Stimulated activated CD4-positive, alpha-beta T cell treated with anti-CD3 and anti-CD28 coated beads, Interleukin-2, amount 100 ng/mL, for 24 hours (primary cell): ENCODE measurements at places on chromosomes 7 and 10.
A peak's percentile ranks its signal among the peaks of the same experiment; 100 is the strongest.

GRCh38 chr7:154892459-154892858 lies 110.5 kb downstream of the PAXIP1 start:
- no peak for DNase-seq

DNA sequence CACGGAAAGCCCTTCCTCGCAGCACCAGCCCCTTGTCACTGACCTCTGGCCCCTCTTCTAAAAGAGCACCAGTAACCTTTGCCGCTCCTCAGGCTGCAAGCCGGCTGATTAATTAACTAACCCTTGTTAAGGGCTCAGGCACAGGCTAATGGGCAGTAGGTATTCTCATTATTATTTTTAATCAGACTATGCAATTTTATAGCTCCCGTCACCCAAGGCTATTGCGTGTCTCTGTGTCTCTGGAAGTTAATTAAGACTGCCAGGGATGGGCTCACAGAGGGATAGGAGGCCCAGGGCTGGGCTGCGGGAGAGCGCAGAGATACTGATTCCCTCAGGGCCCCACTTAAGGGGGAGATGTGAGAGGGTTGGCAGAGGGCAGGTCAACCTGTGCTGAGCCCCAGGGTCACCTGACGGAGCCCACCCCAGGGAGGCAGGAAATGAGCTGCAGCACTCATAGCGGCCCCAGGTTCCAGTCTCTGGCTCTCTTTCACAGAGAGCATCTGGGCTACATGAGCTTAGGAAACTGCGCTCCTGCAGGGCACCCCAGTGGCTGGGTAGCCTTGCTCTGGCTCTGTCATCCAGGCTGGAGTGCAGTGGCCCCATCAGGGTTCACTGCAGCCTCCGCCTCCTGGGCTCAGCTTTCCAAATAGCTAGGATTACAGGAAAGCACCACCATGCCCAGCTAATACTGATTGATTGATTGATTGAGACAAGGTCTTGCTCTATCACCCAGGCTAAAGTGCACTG lies 92.2 kb upstream of the LRRC4 start:
- DNase-seq, result no peak

DNA sequence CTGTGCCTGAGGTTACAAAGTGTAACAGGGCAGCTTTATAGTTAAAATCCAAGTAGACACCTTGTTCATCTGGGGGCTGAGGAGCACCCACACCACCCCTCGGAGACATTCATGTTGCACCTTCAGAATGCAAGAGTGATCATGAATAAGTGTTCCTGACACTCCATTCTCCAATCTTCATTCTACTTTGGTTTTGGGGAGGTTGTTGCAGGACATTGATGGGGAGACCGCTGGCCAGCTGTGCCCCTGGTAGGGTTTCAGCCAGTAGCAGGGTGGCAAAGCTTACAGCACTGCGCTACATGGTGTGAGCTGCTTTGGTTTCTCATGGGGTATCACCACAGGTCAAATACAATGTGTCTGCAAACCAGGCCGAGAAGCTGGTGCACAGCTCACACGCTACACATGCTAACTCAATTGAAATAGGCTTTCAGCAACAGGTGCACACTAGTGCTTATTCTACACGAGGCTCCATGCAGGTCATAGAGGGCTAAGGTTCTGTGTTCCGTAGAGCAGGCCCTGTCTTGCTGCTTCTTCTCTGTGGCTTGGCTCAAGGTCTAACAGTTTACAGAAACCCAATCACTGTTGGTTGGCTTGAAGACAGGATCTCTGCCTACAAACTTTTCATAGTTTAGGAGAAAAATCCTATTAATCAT lies 317.4 kb upstream of the ZNF32 start:
- DNase-seq, result no peak

DNA sequence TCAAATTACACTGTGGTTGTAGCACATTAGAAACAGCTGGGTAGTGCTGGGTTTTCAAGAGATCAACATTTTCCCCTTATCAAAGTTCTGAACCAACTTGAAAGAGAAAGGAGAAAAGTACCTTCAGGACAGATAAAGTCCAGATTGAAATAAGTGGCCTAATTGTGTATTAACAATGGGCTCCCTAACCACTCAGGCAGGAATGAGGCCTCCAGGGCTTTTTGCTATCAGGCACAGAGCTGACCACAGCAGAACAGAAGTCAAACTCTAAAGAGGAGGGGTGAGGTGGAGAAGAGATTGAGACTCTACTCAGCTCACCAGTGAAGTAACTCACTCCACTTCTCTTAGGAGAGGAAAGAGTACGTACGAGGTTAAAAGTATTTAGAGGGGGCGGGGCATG lies 394.1 kb upstream of the PHF14 start:
- DNase-seq, result no peak

- DNase-seq, result peak; percentile 96
Observed at GRCh38 chr7:151057989-151058780, 488 bp upstream of the CDK5 start.

DNA sequence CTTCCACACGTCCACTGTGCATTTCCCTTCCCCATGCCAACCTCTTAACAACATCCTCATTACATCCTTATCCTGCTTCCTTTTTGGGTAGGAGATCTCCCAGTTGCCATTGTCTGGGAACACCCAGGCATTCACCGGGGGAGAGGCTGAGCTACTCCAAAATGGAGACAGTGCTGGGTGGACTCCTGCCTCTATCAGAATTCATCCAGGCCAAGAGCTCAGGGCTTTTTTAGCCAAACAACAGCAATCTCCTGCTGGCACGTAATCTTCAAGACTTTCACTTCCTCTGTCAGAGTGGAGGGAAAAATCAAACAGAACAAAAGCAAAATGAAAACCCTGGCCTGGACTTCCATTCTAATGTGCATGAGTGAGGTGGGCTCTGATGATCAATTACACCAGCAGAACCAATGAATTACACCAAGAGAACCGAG lies 245.0 kb downstream of the PRPF18 start:
- no peak for DNase-seq

DNA sequence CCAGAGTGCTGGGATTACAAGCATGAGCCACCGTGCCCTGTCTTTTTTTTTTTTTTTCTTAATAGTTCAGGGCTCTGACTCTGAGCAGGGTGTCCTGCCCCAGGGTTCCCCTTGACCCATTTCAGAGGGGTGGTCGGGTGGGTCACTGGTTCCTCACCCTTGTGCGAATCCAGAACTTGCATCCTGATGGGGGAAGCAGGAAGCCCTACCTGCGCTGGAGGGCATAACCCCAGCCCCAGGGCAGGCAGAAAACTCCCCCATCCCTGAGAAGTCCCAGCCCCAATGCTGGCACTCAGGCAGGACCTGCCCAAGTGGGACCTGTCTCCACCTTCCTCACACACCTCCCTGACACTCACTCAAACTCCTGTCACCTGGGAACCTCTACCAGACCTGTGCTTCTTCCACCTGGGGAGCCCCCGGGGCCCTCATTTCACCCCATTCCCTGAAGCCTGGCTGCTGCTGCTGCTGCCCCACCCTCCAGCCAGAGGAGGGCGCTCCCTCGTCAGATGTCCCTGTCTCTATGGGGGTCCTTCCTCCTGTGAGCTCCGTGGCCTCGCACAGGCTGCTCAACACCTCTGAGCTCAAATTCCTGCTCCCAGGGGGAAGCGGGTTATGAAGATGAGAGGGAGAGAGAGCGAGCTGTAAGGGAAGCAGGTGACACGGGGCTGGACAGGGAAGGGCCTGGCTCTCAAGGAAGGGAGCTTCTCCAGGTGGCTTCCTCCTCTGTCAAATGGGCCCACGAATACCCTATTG lies 15.1 kb upstream of the ZNF273 start:
- DNase-seq, result peak; percentile 59

- no peak for DNase-seq
Observed at GRCh38 chr7:107860279-107860961, 30.6 kb upstream of the DLD start.

DNA sequence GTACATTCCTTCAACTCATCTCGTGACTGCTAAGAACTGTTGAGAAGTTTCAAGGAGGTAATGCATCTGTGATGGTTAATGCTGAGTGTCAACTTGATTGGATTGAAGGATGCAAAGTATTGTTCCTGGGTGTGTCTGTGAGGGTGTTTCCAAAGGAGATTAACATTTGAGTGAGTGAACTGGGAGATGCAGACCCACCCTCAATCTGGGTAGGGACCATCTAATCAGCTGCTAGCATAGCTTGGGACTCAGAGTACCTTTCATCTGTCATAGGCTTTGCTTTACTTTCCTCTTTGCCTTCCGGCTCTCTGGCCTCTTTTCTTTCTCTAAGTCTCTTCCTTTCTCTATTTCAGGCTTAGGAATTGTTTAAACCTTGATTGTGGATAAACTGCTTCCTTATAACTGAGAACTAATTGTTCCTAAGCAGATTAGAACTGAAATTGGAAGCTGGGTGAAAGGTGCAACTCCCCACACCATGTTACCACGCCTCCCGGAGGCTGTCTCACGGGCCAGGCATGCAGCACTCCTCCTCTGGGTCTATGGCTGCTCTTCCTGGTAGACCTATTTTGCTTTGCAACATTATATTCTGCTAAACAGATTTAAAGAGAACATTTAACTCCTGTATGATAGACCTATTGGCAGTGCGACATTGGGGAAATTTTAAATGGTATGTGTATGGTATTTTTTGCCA lies 298.2 kb downstream of the CCSER2 start:
- no peak for DNase-seq

DNA sequence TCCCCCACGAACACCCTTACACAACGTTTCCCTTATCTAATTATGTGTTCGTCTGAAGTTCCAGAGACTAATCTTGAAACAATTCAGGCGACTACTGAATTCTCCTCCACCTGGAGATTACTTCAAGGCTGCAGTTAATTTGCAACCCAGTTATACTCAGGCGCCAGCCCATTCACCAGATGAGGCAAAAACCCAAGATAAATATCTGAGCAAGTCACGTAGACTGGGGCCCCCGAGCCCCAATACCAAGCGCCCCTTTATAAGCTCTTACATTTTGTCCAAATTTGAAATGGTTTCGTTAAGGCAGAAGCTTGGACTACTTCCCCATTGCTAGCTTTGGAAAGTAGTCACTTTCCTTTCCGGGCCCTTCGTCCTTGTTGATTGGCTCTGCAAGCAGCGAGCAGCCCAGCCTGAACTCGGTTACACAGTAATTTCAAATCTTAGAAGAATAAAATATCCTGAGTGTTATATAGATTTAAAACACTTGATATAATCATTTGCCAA lies 1.2 kb downstream of the TPK1 start:
- DNase-seq, result peak; percentile 39

DNA sequence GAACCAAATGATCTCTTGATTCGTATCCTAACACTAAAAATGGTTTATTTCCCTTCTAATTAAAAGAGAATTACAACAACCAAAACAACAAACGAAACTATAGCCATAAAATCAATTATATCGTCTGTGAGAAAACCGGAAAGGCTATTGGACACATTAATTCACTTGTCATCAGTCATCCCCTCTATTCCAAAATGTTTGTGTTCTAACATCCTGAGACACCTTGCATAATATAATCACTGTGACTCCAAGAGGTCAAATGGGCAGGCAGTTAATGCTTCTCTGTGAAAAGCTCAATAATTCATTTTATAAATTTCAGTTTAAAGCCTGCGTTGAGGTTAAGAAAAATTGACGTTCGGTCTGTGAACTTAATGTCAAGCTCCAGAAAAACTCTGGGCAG lies 463 bp upstream of the LRRTM3 start:
- no peak for DNase-seq

DNA sequence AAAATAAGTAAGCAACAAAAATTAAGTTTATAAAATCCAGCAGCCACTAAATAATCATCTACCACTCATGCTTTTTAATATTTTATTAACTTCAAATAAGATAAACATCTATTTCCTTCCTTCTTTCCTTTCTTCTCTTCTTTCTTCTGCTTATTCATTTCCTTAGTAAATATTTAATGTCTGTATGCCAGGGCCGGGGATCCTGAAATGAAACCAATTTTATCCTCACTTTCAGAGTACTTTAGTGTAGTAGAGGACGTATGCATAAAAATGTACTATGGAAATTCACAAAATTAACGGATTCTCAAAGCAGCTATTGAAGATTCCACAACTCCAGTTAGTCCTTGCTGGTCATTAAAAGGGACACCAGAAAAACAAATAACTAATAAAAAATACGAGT lies 224.7 kb downstream of the VTI1A start:
- no peak for DNase-seq

- DNase-seq, result no peak
Observed at GRCh38 chr10:92208736-92209135, 82.1 kb downstream of the CPEB3 start.

DNA sequence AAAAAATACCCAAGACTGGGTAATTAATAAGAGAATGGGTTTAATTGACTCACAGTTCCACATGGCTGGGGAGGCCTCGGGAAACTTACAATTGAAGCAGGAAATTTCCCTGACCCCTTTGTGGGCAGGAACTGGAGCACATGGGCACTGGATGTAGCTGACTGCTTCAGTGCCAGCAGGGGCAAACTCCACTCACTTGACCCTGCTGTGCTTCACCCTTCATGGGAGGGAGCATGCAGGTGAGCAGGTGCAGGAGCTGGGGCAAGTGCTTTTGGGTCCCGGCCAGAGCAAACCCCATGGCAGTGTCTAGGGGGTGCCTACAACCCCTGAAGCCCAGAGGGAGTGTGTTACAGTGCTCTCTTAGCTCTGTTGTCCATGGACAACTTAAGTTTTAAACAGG lies 132.6 kb downstream of the AKR1D1 start:
- DNase-seq, result no peak

DNA sequence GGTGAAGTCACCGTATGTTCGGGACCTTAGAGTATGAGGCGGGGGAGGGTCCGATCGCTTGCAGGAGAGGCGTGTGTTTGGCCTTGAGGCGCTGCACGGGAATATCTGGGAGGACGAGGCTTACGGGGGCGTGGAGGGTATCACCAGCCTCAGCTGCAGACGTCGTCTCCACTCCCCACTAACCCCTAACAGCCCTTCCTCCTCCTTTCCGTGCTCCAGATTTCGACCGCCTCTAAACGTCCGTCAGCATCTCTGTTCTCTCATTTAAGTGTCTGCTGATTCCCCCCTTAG lies 23.5 kb upstream of the ZNF12 start:
- no peak for DNase-seq

- no peak for DNase-seq
Observed at GRCh38 chr7:158276414-158277218, 311.0 kb downstream of the PTPRN2 start.

DNA sequence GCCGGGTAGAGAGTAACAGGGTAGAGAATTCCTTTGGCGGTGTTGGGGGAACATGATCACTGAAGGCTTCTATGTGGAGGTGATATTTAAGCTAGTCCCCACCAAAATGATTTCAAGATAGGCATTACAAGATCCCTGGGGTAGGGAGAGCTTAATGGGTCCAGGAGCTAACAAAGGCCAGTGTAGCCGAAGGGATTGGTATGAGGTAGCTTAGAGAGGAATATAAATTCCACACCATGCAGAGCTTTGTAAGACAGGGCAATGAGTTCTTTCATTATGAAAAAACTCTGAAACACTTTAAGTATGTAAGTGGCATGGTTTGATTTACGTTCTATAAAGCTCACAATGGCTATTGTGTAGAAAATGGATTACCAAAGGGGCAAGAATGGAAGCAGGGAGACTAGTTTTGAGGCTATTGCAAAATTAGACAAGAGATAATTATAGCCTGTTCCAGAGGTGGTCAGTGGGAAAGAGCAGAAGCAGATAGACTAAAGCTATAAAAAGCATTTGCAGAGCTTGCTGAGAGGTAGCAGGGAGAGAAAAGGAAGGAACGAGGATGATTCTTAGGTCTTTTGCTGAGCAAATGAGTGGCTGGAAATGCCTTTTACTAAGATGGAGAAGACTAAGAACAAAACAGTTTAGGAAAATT lies 119.7 kb upstream of the SLC25A13 start:
- no peak for DNase-seq

- DNase-seq, result no peak
Observed at GRCh38 chr7:186516-187113, 5.8 kb upstream of the FAM20C start.

- DNase-seq, result no peak
Observed at GRCh38 chr10:63427013-63427412, 38.8 kb downstream of the JMJD1C start.

GRCh38 chr7:28389504-28390395 lies 22.6 kb upstream of the CREB5 start:
- no peak for DNase-seq
